ENCODE measurements at places on chromosomes 5 and 9. TPM values are rescaled to one million over a fixed set of nuclear protein-coding genes. Genes with fewer than 3 reads are reported as not detected.

DNA sequence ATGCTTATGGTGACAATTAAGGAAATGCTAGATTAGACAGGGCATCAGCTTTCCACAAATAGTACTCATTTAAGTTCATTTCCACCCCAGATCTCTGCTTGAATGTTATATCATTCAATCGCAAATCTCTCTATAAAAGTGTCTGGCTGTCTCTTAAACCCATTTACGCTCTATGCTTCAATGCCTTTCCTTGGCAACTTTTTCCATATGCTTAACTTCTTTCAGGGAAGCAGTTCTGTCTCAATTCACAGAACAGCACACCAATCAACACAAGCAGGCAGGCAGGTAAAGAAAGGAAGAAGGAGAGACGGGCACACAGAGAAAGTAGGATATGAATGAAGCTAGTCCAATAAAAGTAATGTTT, 243.1 kb downstream of the DENND1A start:
- ATAC-seq = no peak

GRCh38 chr5:138955671-138956295, 80.6 kb upstream of the LRRTM2 start:
- ATAC-seq = no peak

DNA sequence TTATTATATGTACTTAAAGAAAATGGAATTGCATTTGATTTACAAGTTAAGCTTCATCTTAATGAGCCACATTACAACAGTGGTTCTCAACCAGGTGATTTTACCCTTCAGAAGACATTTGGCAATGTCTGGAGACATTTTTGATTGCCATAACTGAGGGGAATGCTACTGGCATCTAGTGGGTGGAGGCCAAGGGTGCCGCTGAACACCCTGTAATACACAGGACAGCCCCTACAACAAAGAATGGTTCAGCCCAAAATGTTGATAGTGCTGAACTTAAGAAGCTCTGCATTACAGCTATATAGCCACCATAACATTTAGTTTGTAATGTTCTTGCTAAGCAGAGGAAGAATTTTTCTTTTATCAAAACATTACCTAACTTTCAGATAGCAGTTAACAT, 103.1 kb downstream of the PAM start:
- ATAC-seq = no peak

Gene IFNA2
- total RNA-seq = not detected

Gene PCDH12
- total RNA-seq = 4.3 TPM
